ENCODE measurements at places on chromosomes 12 and 14.

- DNase-seq = no peak
Measured at GRCh38 chr12:121810833-121811433, 7.1 kb downstream of the SETD1B start.

DNA sequence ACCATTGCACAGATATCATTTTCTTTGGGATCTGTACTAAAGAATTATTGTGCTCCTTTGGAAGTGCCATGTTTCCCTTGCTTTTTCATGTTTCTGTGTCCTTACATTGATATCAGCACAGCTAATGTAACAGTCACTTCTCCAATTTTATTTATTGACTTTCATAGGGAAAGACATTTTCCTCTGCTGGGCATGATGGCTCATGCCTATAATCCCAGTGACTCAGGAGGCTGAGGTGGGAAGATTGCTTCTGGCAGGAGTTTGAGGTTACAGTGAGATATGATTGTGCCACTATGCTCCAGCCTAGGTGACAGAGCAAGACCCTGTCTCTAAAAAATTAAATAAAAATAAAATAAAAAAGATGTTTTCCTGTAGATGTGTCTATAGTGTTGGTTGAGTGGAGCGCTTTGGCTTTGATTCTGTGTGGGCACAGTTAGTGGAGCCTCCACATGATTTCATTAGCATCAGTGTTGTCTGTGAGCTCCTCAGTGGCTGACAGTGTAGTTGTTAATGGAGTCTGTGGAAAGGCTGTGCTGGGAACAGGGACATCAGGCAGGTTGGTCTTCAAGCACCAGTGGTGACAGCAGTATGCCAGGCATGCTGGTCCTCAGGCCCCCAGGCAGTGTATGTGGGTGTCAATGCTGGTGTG is 7.4 kb downstream of the OAS2 start:
- DNase-seq = no peak

DNA sequence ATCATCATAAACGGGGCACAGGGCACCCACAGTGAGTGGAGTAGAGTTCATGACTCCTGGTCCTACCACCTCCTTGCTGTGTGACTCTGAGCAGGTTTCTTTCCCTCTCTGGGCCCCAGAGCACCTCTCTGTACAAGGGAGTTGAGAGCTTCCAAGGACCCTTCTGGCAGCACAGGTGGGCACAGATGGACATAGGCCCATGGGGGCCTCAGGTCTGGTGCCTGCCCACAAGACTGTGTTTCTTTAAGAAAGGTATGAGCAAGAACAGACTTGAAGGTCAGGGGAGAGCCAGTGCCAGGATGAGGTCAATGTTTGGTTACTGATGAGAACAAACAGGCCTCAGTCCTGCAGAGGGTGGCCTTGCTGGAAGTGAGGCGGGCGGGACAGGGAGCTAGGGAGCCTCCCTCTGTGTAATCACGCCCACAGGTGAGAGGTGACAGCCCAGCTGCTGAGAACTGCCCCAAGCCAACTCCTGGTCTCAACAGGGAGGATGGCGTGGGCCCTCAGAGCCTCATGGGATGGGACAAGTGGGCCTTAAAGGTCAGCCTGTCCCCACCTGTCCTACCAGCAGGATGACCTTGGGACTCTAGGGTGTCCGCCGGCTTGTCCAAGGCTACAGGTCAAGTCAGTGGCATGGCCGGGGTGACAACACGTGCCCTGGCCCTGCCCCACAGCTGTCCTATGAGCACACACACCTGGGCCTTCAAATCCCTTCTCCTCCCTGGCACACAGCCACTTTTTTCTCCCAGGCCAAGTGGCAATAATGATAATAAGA is 49.1 kb downstream of the CCDC85C start:
- DNase-seq = no peak

DNA sequence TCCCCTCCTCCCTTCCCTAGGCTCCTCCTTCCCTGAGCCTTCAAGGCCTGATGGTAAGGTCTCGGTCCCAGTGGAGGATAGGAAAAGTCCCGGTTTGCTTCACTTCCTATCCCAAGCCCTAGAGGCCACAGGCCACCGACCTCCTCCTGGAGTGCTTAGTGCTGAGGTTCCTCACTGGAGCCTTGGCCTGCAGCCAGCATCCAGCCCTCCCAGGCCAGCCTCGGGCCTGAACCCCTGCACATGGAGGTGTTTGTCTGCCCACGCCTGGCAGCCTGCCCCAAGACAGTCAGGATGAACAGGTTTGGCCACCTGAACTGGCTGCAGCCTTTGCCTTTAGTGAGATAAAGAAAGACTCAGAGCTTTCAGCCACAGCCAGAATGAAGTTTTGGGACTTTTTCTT is 15.8 kb upstream of the KRT7 start:
- DNase-seq = no peak

GRCh38 chr12:91203610-91204009 is 21.0 kb upstream of the DCN start:
- DNase-seq = no peak

- no peak for DNase-seq
Measured at GRCh38 chr12:49750027-49750995, 9.0 kb downstream of the TMBIM6 start.

GRCh38 chr14:103550451-103551337 is 11.8 kb downstream of the BAG5 start:
- DNase-seq = no peak

DNA sequence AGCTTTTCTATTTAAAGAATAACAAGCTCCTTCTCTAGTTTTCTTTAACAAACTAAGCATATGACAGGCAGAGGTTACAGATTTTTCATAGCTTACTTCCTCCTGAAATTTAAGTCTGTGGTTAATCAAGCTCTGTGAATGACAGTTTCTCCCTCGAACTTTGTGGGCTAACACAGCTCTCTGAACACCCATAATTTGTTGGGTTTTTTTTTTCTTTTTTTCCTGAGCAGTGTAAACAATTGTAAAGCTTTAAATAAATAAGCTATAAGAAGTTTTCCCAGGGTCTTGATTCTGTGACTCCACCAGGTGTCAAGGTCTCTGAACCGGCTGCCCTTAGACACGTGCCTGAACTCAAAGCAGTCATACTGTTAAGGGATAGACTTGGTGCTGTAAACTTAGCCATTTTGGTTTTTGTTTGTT is 128.1 kb upstream of the AMIGO2 start:
- DNase-seq = no peak

DNA sequence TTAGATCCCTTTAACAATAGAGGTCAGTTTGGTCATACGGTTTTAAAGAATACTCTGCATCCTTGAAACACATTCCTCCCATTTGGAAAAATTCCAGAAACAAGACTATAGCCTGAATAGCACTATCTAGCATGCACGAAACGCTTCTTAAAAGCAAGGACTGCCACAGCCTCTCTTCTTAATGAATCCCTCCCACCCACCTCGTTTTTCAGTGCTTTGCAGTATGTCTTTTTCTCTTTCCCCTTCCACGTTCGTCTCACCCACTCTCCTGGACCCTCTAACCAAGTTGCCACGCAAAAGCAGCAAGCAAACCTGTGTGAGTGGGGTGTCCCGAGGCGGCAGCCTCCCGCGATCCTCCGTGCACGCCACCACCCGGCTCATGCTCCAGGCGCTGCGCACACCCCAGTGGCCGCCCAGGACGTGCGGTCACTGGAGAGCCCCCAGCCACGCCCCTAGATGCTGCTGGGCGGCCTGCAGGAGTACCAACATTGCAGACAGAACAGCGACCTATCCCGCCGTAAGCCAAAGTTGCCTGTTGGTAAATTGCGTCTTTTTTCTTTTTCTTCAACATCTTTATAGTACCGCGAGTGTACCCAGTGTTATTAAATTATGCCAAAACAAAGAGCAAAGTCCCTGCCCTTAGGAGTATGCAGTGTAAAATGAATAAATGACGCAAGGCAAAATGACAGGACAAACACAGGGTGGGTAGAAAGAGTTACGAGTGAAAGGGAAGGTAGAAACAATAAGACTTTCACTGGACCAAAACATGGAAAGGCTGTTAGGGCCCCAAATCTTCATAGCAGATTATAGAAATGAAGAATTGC is at the start of gene SLC38A4:
Gene SLC38A4, minus strand, starts transcription at position 407 of the 824 bp plus-strand sequence. CDS start 32,926 bp downstream, outside the sequence.
- no peak for DNase-seq

DNA sequence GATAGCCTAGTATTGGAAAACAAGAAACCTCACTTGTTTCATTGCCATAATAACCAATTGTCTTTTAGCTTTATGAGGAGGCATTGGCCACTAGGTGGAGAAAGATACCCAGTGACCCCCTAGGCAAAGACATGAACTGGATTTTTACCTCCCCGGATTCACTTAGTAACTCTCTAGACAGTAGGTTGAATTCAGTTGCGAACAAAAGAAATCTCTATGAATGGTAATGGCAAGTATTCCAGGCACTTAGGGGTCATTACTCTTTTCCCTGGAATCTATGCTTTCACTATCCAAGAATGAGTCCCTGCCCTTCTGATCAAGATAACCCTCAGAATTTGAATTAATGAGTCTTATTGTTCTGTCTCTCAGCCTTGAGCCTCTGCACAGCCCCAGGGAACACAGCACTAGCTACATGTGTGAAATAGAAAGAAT is 29.5 kb upstream of the RHOJ start:
- DNase-seq = no peak

DNA sequence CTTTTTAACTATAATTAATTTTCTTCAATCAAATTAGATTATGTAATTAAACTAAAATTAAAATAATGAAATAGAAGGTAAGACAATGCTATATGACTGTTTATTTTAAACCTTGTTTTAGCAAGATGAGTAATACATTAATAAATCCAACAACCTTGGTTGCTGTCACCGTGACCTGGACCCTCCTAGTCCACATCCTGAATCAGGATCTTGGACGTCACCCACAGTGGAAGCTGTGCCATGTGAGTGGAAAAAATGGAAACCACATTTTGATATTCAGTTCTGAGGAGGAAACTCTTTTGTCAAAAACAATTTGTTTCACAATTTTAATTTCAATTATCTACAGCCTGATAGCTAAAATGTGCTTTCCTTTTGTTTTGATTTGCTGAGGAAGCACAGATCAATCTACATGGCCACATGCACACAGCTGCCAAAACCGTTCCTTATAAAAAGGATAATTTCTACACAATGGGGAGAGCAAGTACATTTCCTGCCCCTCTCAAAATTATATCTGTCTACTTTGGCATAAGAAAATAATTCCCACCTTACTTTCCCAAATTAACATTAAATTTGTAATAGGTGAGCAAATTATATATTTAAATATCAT is 255.5 kb downstream of the RASSF9 start:
- no peak for DNase-seq

GRCh38 chr12:275812-276211 is 13.2 kb upstream of the SLC6A13 start:
- DNase-seq = no peak

GRCh38 chr12:59076622-59077021 is 156.3 kb upstream of the LRIG3 start:
- DNase-seq = no peak

GRCh38 chr14:64692189-64692985 is 11.8 kb upstream of the PLEKHG3 start:
- no peak for DNase-seq

GRCh38 chr14:95363468-95363954 is 43.8 kb upstream of the CLMN start:
- no peak for DNase-seq

DNA sequence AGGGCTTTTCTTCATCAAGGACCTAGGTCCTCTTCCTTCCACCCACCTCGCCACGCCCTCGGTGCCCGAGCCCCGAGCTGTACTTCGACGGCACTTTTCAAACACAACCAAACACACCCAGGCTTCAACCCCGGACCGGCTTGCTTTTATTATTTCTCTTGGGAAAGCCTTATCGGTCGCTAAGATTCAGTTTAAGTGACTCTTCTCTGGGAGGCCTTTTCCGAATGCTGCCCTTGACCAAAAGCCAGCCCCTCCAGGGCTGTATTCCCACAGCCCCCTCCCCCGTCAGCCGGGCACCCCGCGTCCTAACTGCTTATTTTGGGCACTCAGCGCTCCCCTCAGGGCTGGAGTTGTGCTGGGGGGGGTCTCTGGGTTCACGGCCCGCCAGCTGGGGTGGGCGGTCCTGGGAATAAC is 644 bp upstream of the PPP4R4 start:
- DNase-seq = no peak

DNA sequence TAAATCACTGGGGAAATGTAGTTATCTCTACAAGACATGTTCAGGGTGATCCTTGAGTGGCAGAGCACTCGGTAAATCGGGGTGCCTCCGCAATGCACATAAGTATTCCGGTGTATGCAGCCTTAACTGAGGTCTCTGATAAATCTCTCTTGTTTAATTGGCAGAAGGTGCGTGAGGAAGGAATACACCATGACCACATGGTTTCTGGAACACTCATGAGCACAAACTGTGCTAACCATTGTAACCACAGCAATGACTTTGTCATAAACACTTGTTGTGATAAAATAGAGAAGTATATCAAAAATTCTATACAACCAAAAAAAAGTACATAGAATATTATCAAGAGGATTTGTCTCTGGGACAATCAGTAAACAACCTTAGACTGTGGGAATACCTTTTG is 146.8 kb upstream of the DIO2 start:
- no peak for DNase-seq

- no peak for DNase-seq
Measured at GRCh38 chr12:91143206-91143605, 31.9 kb upstream of the LUM start.

DNA sequence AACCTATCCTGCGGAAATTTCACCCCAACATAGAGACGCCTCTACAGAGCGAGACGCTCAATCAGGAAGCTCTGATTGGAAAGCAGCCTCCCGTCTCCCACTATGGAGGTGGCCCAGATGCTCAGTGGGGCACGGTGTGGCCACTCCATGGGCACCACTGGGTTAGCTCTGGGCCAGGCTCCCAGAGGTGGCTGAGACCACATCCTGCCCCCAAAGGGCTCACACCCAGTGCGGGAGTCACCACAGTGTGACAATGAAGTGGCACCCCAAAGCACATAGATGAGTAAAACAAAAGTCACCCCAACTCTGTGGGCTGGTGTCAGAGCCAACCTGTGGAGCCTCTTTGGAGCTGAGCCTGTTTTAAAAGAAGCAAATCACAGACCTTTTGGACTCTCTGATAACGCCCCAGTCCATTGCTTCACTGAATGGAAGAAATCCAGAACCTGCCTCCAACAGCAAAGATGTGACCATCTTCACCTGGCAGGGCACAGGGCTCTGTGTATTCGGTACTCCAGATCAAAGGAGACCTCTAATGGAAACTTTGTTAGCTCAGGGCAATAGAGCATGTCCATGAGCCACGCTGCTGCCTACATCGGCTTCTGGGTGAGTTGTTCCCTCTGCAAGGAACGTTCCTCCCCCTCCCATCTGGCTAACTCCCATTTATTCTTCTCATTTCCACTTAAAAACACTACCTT is 19.6 kb downstream of the CLMN start:
- DNase-seq = no peak

- DNase-seq = no peak
Measured at GRCh38 chr12:64110864-64111263, 111.2 kb downstream of the KICS2 start.

DNA sequence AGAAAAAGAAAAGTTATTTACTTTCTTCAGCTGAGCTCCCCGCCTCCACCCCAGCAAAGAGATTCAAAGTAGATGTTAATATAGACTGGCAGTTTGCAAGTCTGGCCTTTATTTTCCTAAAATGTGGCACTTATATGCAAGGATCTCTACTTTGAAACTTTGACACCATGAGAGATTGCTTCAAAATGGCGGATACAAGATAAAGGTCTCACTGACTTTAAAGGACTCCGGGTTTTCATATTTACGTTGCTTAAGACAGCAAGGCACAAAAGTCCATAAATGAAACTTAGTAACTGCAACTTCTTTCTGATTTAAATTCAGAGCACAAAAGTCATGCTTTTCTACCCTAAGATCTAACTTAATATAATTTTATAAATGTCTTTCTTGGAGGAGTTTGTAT is 3.5 kb downstream of the OTX2 start:
- DNase-seq = no peak

GRCh38 chr14:59325906-59326305 is 137.4 kb downstream of the DAAM1 start:
- DNase-seq = no peak

Data from stimulated activated CD8-positive, alpha-beta memory T cell treated with anti-CD3 and anti-CD28 coated beads, Interleukin-2, amount 100 ng/mL, for 1 hour (primary cell).